Activated naive CD8-positive, alpha-beta T cell treated with anti-CD3 and anti-CD28 coated beads, Interleukin-2, amount 50 U/mL, for 24 hours (primary cell): ENCODE measurements at places on chromosomes 5 and 9.
A peak's percentile ranks its signal among the peaks of the same experiment; 100 is the strongest.

- no peak overlapping the region for H3K4me3 ChIP-seq
- H3K4me1 ChIP-seq = peaks cover 2% of the 10 kb centered on the region
- no peak for DNase-seq
Measured at GRCh38 chr9:112135706-112136105, 39.4 kb downstream of the SUSD1 start.

- no peak overlapping the region for H3K27ac ChIP-seq
- no peaks in the 10 kb centered on the region for H3K4me1 ChIP-seq
- H3K4me3 ChIP-seq = no peak overlapping the region
- no peak for DNase-seq
- H3K27me3 ChIP-seq = peaks cover 5% of the 10 kb centered on the region
- no peaks in the 10 kb centered on the region for H3K36me3 ChIP-seq
Measured at GRCh38 chr9:68437785-68438184, 81.4 kb downstream of the PGM5 start.

- DNase-seq = no peak
- H3K4me3 ChIP-seq = no peak overlapping the region
- no peak overlapping the region for H3K27ac ChIP-seq
- no peaks in the 10 kb centered on the region for H3K27me3 ChIP-seq
Measured at GRCh38 chr9:121893786-121894185, 199.3 kb downstream of the TTLL11 start.

DNA sequence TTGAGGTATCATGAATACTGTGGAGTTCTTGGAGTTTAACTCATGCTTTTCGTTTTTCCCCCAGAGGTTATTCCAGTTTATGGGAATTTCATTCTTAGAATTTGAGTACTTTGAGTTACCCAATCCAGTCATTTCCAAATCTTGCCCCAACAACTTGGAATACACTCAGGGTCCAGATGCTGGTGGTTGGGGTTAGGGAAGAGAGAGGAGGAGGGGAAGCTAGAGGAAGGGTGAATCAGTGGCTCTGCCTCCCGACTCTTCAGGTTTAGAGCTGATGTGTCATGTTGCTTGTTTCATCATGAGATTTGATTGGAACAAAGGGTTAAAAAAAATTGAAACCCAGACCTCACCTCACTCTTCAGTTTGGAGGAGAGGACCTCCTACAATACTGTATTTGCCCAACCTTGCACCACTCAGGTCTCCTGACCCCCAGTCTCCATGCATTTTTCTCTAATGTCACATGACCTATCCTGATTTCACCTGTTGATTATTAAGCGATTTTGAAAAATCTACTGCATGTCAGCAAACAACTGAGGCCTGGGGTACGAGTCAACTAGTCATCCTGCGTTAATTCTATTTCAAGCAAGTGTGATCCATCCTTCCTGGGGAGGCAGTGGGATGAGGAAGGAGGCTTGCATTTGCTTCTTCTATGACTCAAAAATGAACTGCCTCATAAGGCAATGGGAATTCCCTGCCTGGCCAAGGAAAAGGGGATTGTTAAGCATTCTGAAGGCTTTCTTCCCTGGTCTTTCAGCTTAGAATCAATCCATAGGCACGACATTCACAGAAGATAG is 6.2 kb upstream of the SLC1A3 start:
- no peak overlapping the region for H3K4me3 ChIP-seq
- no peak for DNase-seq
- no peaks in the 10 kb centered on the region for H3K36me3 ChIP-seq
- no peak overlapping the region for H3K27ac ChIP-seq

- H3K4me1 ChIP-seq = peaks cover 9% of the 10 kb centered on the region
- no peak overlapping the region for H3K4me3 ChIP-seq
- DNase-seq = no peak
- peaks cover 64% of the 10 kb centered on the region for H3K27me3 ChIP-seq
- H3K36me3 ChIP-seq = peaks cover 9% of the 10 kb centered on the region
Measured at GRCh38 chr5:88659529-88660263, 223.3 kb downstream of the MEF2C start.

DNA sequence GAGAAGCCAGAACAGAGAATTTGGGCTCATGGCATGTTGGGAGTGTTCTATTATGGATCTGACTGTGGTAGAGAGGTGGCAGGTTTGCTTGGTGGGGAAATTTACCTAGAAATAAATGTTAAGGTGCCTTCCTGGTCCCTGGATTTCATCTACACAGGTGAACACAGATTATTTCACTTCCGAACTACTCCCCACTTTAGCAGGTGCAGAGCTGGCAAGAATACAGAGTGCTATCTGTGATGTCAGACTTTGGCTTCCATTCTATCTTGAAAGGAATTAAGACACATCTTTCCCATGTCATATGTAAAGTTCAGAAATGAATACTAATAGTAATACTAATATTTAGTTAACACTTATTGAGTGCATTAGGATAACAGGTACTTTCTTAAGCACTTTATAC is 234.0 kb downstream of the KCTD16 start:
- H3K4me1 ChIP-seq = no peaks in the 10 kb centered on the region
- no peaks in the 10 kb centered on the region for H3K36me3 ChIP-seq
- no peak overlapping the region for H3K27ac ChIP-seq
- H3K27me3 ChIP-seq = no peaks in the 10 kb centered on the region
- no peak overlapping the region for H3K4me3 ChIP-seq
- no peak for DNase-seq

DNA sequence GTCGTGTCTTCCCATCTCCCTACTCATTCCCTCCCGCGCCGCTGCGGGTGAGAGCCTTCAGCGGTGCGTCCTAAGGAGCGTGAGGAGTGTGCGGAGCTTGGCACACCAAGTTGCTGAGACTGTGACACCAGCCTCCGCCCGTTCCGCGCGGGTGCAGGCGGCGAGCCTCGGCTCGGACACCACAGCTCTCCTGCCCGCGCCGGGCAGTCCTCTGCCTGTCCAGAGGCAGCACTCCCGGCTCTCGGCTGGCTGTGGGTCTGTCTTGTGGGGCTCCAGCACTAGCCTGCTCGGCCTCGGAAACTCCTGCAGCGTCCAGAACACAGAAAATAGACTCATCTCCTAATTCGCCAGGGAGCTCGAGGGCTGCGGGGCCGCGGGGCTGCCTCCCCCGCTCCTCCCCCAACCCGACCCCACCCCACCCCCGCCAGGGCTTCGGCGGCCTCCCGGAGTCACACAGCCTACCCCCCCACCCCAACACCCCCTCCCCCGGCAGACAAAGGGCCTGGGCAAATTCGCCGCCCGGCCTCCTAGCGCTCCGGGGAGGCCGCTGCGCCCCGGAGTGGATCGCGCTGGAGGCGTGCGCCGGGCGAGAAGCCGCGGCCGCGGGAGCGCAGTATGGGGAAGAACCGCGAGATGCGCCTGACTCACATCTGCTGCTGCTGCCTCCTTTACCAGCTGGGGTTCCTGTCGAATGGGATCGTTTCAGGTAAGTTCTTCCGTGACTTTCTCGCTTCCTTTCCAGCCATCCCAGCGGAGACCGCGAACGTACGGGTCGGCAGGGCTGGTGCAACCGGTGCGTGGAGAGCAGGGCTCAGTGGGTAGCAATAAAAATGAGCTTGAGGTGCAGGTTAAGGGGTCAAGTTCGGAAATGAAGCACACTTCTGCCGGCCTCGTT is at the start of gene ADAMTS19:
Gene ADAMTS19 (plus strand): TSS at position 522 of the 895 bp plus-strand sequence. CDS start 94 bp downstream, at position 616.
- H3K27me3 ChIP-seq = peaks cover 43% of the 10 kb centered on the region
- H3K4me3 ChIP-seq = peak within 1 kb of the TSS; percentile 21
- no peak within 1 kb of the TSS for H3K27ac ChIP-seq
- peak; percentile 16 for DNase-seq
- H3K36me3 ChIP-seq = peaks cover 2% of the 10 kb centered on the region
- H3K4me1 ChIP-seq = peaks cover 6% of the 10 kb centered on the region

GRCh38 chr5:91383956-91384300 is 811 bp upstream of the ARRDC3 start:
- peak overlapping the region; percentile 92 for H3K4me3 ChIP-seq
- peaks cover 18% of the 10 kb centered on the region for H3K4me1 ChIP-seq
- peak overlapping the region; percentile 98 for H3K27ac ChIP-seq
- DNase-seq = peak; percentile 28

DNA sequence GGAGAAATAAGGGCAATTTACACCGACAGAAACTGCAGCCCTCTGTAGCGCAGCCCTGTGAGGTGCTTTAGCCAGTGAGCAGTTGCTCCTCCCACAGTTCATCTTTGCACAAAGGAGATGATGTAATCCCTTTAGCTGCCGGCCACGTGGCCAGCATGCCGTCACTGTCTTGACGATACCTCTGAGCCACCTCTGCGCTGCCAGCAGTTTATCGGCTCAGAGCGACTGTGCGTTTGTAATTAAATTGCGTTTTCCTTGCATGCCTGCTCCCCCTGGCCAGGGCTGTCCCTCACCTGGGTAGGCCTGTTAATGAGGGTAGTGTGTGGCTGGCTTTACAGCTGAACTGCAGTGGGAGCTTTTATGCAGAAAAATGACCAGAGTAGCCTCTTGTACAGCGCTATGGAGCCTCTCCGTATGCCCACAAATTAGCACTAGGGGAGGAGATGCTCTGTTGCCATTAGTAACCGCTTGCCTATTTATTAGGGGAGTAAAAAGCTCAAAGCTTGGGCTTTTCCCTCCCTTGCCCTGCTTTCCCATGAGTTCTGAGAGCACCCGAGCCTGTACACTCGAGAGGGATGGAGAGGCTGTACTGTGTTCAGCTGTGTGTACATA is 107.0 kb downstream of the TRIO start:
- no peak overlapping the region for H3K4me3 ChIP-seq
- no peak overlapping the region for H3K27ac ChIP-seq
- H3K36me3 ChIP-seq = no peaks in the 10 kb centered on the region
- H3K4me1 ChIP-seq = peaks cover 7% of the 10 kb centered on the region
- H3K27me3 ChIP-seq = no peaks in the 10 kb centered on the region
- DNase-seq = no peak

DNA sequence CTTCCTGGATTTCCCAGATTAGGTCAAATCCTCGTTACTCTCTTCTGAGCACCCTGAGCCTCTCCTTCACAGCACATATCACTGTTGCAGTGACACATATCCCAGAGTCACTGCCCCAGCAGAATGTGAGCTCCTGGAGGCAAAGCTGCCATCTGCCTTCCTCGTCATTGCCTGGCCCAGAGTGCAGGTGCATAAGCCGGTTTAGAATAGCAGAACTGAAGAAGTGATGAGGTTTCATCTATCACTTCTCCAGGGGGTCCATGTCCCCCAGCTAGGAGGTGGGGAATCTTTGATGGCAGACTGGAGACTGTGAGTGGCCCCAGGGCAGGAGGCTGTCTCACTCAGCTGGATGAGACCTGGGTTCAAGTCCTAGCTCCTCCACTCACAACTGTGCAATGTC is 25.8 kb downstream of the NIPAL4 start:
- H3K27me3 ChIP-seq = no peaks in the 10 kb centered on the region
- H3K27ac ChIP-seq = peak overlapping the region; percentile 4

DNA sequence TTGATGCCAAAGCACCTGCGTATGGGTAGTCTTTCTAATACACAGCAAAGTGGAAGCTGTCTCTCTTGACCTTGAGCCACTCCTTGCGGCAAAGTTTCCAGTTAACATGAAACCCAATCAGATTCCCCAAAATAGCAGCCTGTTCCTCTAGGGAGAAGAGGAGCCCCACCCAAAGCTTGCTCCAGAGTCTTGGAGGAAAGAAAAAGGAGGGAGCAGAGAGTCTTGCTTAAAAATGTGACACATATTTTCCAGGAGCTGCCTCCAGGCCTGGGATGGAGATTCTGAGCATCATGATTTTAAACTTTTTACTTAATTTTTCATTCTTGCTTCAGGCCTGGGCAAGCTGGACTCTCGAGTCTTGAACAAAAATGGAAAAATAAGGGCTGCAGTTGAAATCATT is 223.5 kb upstream of the TNC start:
- H3K4me3 ChIP-seq = no peak overlapping the region
- H3K4me1 ChIP-seq = no peaks in the 10 kb centered on the region
- H3K27me3 ChIP-seq = peaks cover 17% of the 10 kb centered on the region
- H3K36me3 ChIP-seq = no peaks in the 10 kb centered on the region

- no peak overlapping the region for H3K4me3 ChIP-seq
- peaks cover 2% of the 10 kb centered on the region for H3K27me3 ChIP-seq
- DNase-seq = peak; percentile 18
- H3K4me1 ChIP-seq = peaks cover 11% of the 10 kb centered on the region
- H3K27ac ChIP-seq = peak overlapping the region; percentile 69
- H3K36me3 ChIP-seq = no peaks in the 10 kb centered on the region
Measured at GRCh38 chr5:149439899-149440542, 60.9 kb upstream of the IL17B start.

GRCh38 chr5:72379936-72380335 is 59.8 kb downstream of the PTCD2 start:
- no peak for DNase-seq
- H3K36me3 ChIP-seq = no peaks in the 10 kb centered on the region
- peaks cover 9% of the 10 kb centered on the region for H3K27me3 ChIP-seq
- H3K27ac ChIP-seq = no peak overlapping the region
- H3K4me3 ChIP-seq = no peak overlapping the region

GRCh38 chr5:159824188-159825161 is 91.8 kb upstream of the ADRA1B start:
- DNase-seq = no peak
- H3K27ac ChIP-seq = no peak overlapping the region
- peaks cover 15% of the 10 kb centered on the region for H3K27me3 ChIP-seq
- H3K4me1 ChIP-seq = no peaks in the 10 kb centered on the region

DNA sequence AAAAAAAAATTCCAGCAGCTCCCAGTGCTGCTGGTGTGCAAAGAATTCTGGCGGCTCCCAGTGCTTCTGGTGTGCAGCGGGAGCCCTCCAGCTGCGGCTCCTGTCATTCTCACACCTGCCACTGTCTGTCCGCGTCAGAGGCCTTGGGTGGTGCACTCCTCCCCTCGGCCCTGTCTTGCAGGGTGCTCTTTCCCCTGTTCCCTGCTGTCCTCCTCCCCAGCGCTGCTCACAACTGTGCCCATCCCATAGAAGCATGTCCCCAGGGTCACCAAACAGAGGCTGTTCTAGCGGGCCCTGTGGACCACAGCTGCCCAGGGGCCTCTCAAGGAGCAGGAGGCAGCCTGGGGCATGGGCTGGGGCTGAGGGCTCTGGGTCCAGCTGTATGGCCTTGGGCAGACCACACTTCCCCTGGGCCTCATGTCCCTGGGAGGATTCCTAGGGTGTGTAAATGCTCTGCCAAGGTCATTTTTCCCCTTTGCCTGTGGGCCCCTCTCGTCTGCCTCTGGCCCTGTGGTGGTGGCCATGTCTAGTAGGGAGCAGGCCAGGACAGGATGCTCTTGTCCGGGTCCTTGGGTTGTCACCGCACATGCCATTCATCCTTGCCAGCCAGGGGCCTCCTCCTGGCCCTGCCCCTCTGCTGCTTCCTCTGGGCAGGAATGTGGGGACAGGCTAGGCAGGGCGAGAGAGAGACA is 68.2 kb downstream of the PHF2 start:
- no peaks in the 10 kb centered on the region for H3K27me3 ChIP-seq
- no peaks in the 10 kb centered on the region for H3K4me1 ChIP-seq
- H3K36me3 ChIP-seq = peaks cover 21% of the 10 kb centered on the region
- no peak overlapping the region for H3K4me3 ChIP-seq

GRCh38 chr5:171299851-171300250 is 9.2 kb upstream of the TLX3 start:
- no peaks in the 10 kb centered on the region for H3K36me3 ChIP-seq
- no peak overlapping the region for H3K4me3 ChIP-seq
- no peak overlapping the region for H3K27ac ChIP-seq
- no peak for DNase-seq
- peaks cover 27% of the 10 kb centered on the region for H3K27me3 ChIP-seq
